GM12891 (cell line): ENCODE measurements at places on chromosomes 3 and 15.

DNA sequence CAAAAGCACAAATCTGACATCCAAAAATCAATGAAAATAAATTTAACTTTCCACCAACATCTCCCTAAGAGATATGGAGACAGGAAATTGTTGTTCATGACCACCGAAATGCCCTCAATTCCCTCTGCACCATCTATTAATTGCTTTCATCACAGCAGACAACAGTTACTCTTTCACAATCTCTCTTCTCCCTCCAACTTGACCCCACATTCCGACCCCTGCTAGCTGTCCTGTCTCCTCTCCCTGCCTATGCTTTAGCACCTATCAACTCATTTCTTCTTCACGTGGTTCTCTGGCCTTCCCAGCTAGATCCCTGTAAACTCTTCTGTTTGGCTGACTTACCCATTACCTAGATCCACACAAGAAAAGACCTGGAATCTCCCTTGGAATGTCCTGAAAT lies 173.9 kb upstream of the ADAMTS9 start:
- no peak for DNase-seq

GRCh38 chr15:91864664-91865063 lies 11.2 kb downstream of the SLCO3A1 start:
- no peak for DNase-seq

DNA sequence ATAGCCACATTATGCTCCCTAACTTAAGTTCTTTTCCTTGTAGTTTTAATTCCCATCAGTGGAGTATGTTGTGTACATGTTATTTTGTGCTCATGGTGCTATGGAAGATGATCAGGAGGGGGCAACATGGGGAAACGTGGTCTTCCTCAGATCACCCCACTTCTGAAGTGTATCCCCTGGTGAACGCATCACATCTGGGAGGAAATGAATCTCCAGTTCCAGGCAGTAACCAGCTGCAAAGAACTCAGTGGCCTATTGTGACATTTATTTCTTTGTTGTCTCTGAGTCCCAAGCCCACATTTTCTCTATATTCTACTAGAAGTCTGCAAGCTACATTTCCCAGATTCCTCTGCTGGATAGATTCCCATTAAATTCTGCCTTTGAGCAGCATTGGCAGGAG lies 217.0 kb downstream of the SATB1 start:
- DNase-seq: no peak

DNA sequence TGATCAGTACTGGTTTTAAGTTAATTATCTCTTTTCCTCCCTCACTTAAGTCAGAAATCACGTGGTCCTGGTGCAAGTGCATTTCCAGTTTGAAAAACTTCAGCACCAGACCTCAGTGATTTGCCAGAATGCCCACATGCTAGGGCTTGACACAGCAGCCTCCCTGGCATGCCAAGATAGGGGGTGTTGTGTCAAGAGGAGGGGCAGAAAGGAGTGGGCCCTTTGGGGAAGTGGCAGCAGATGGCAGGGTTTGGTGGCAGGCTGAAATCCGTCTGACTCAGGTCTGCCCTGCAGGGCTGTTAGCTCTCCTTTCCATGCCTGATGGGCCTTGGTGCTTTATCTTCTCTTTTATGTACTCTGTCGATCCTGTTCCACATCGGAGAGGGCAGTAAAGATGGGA lies 23.4 kb downstream of the PXK start:
- DNase-seq: no peak

DNA sequence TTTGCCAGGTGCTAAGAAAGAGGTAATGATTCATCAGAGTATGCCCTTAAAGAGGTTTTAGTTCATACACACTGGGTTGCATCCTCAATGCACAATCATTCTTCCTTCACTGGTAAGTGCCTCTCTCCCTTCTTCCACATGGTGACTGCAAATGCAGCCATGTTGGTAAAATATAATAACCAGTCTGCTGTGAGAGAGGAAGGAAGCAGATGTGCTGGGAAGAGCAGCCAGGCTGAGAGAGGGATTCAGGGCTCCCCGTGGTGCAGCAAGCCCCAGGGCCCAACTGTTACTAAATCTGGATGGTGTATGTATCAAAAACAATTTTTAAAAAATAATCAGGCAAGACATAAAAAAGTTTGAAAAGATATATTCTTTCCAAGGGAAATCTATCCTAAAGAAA lies 498.1 kb downstream of the MAGI1 start:
- DNase-seq: no peak

DNA sequence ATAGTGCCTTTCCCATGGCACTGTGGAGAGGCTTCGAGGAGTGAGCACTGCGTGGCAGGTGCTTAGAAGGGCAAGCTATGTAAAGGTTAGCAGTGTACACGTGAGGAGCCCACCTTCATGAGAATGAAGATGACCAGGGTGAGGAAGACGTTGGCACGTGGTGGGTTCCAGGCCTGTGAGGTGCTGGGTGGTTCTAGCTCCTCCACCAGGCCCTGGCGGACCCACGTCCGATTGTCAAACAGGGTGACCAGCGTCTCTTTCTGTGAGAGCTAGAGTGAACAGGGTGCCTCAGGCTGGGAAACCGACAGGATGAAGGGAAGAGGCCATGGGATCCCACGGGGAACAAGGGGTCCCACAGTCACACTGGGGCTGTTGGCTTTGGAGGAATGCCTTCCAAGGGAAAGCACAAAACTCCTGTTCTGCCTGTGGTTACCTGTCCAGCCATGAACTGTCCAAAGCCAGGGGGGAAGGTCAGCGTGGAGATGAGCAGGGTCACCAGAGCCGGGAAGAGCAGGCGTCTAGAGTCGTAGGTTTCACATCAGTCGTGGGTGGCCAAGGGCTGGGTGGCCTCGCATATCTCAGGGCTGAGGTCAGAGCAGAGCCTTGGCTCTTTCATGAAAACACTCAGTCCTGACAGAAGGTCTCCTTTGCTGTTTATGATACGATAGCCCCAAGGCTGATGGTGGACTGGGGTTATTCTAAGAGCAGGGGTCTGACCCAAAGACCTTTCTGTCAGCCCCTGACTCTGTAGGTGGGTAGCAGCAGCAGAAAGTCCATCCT lies 6.0 kb downstream of the CLCN2 start:
- DNase-seq: no peak

DNA sequence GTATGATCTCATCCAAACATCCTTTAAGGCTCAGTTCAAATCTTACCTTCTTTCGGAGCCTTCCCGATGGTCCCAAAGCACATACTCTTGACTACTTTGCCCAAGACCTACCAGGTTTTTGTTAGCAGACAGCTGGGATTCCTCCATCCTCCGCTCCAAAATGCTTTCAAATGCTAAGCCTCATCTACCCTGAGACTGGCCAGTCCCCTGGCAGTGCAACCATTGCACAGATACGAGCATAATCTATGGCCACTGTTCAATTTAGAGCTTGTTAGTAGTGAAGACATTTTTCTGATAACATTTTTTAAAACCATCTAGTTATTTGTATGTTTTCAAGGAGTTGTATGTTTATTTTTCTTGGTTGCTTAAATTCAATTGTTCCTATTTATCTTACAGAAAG lies 264.4 kb upstream of the NR2F2 start:
- DNase-seq: no peak

DNA sequence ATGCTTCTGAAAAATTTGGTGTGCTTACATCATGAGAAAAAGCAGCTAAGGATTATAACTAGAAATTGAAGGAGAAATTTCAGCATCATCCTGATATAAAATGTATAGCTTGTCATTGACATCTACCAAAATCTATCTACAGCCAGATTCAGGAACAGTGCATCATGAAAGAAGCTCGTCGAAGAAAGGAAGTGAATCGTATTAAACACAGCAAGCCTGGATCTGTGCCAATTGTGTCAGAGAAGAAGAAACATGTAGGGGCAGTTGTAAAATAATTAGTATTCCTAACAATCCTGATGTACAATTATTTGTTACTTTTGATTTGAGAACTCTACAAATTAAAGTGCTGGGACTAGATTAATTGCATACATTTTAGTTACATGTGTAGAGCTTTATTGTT lies 37.2 kb downstream of the AP4E1 start:
- no peak for DNase-seq

DNA sequence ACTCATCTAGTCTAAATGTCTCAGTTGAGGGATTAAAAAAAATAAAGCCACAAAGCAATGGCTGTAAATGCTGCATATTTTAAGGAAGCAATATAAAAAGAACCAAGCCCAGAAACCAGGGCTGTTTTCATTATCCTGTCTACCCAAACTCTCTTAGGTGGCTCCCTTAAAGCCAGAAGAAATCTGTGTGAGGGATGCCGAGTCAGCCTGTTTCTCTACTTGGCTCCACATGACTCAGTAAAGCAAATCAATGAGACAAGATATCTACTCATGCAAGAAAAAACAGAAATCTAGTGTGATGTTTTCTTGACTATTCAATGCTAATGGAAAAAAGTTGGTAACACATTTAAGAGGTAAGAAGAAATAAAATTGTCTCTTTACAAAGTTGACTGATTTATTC lies 296.2 kb downstream of the ZBTB20 start:
- DNase-seq: no peak

DNA sequence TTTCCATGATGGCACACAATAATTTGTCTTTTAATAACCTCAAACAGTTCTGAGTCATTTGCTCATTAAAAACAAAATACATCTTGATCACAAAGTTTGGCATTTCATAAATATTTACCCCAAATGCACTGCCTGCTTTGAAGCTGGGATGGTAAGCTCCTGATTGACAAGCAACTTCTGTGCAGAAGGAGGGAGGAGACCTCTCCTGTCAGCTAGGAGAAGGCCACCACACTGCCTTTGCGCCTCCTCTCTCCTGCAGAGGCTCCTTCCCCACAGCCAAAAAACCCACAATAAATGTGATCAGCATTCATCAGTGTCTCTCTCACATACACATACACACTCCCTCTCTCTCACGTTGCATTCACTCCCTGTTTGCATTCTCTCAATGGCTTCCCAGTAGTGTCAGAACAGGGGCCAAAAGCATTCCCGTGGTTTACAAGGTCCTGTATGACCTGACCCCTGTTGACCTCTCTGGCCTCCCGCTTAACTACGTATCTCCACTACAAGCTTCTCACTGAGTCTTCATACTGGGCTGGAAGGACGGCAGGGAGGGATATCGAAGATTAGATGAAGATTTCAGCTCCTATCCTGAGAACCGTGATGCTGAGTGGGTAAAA lies 216.4 kb downstream of the FOXP1 start:
- DNase-seq: no peak

- DNase-seq: no peak
Measured at GRCh38 chr3:155292693-155293092, 790 bp downstream of the STRIT1 start.

DNA sequence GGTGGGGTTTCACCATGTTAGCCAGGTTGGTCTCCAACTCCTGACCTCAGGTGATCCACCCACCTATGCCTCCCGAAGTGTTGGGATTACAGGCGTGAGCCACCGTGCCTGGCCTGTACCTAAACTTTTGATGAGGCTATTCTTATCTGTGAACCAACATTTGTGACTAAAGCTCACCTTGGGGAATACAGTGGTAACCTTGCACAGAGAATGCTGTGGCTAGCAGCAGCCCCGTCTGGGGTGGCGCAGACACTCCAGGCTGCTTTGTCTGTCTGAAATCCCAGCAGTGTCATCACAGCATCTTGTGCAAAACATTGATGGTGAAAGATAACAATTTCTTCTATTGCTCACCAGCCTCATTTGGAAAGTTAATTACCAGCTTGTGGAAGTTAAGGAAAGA lies 58.9 kb downstream of the CMTM8 start:
- no peak for DNase-seq

GRCh38 chr15:92288755-92289154 lies 104.9 kb upstream of the ST8SIA2 start:
- DNase-seq: no peak

DNA sequence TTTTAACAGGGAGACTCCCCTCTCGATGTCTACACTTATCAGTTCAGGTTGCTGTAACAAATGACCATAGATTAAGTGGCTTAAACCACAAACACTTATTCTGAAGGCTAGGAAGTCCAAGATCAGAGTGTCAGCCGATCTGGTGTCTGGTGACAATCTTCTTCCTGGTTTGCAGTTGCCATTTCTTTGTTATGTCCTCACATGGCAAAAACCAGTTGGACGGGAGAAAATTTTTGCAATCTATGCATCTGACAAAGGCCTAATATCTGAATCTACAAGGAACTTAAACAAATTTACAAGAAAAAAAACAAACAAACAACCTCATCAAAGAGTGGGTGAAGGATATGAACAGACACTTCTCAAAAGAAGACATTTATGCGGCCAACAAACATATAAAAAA lies 116.9 kb upstream of the FOXB1 start:
- no peak for DNase-seq

DNA sequence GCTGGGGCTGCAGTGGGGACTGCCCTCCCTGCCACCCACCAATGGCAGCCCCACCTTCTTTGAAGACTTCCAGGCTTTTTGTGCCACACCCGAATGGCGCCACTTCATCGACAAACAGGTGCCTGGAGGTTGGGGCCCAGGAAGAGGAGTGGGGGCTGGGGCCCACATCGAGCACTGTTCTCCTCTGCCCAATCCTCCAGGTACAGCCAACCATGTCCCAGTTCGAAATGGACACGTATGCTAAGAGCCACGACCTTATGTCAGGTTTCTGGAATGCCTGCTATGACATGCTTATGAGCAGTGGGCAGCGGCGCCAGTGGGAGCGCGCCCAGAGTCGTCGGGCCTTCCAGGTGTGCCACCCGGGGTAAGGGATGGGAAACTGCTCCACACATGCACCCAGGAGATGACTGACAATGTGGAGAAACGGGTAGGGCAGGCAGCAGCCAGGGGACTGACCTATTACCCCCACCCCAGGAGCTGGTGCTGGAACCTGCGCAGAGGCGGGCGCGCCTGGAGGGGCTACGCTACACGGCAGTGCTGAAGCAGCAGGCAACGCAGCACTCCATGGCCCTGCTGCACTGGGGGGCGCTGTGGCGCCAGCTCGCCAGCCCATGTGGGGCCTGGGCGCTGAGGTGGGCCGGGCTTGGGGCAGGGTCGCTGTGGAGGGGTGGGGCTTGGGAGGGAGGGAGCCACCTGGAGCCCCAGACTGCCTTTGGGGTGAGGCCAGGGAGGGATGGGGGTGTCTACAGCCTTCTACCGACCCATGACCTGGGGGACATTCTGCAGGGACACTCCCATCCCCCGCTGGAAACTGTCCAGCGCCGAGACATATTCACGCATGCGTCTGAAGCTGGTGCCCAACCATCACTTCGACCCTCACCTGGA lies 22.9 kb downstream of the NBEAL2 start:
- DNase-seq: peak; percentile 20

GRCh38 chr3:124888482-124889441 lies 1.6 kb upstream of the ITGB5 start:
- DNase-seq: no peak

DNA sequence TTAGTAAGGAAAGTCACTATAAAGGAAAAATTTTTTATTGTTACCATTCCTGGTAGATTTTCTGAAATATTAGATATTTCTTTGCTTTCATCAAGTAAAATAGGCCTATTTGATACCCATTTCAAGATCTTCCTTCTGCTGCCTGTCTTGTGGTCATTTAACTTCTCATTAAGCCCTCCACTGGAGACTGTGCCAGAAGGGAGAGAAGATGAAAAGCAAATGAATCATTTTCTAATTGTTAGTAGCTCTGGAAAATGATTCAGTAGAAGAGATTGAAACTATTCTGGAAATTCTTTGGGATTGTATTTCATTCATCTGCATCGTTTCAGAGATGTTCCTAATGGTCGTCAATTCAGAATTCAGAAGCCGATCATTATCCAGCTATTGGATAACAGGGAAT lies 3.2 kb downstream of the KCTD6 start:
- no peak for DNase-seq
